ENCODE measurements at places on chromosomes 4 and X. TPM values are rescaled to one million over a fixed set of nuclear protein-coding genes. Genes with fewer than 3 reads are reported as not detected.

DNA sequence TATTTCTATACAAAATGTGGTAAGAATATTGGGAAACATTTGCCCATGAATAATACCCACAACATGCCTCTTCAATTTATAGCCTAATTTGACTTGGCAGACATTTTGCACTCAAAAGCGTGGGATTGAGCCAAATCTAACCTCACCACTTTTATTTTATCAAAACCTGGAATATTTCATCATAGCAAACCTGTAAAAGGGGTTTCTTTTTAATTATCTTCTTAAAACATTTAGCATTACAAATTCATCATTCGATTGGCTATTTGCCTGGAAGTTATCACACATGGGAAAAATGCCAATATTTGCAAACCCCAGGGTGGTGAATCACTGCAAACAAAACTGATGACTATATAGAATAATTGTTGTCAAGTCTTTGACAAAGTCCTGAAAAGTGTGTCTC, 56.2 kb downstream of the VCX3B start:
- no peak for DNase-seq

HTR2C gene
- 1.1 TPM for total RNA-seq

- DNase-seq, result no peak
Observed at GRCh38 chrX:71579990-71580380, 1.7 kb downstream of the GCNA start.

ANK2 gene
- 9.2 TPM for total RNA-seq

SMIM10L2A gene
- total RNA-seq, result 7.8 TPM

TEX11 gene
- not detected for total RNA-seq

- no peak for DNase-seq
Observed at GRCh38 chr4:25861280-25861950, 1.4 kb downstream of the SEL1L3 start.

- no peak for DNase-seq
Observed at GRCh38 chr4:7055111-7055989, 12.2 kb downstream of the TADA2B start.

MAGEA10 gene
- not detected for total RNA-seq

DNA sequence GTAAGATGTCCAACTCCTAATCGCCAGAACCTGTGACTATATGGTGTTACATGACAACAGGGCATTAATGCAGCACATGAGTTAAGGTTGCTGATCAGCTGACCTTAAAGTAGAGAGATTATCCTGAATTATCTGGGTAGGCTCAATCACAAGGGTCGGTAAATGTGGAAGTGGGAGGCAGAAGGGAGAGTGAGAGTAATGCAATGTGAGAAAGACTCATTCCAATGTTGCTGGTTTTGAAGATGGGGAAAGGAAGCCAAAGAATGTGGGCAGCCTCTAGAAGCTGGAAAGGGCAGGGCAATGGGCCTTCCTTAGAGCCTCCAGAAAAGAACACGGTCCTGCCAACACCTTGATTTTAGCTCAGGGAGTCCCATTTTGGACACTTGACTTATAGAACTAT, 67.4 kb downstream of the STX18 start:
- DNase-seq, result no peak

CXCL3 gene
- total RNA-seq, result 2.8 TPM

DNA sequence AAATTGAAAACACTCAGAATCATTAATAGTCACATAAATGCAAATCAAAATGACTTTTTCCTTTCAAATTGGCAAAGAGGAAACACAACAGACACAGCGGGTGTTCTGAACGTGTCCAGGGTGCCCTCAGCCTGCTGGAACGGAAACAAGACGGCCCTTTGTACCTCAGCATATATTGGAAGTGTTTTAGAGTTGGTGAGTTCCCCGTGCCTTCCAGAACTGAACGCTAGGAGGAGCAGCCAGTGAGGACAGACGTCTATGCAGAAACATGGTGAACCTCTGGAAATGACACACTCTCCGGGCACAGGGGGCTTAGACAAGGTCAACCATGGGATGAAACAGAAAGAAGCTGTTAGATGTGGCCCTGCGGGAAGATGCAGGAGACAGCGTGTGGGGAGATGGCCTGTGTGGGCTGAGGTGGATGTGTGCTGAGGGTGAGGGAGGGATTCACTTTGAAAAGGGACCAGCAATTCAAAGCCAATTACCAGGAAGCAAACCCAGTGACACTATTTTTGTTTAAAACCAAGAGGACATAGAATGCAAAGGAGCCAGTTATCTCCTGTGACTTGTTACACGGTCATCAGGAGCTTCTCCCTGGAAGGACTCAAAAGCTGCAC, 40.4 kb downstream of the RNF212 start:
- peak; percentile 50 for DNase-seq

- DNase-seq, result no peak
Observed at GRCh38 chr4:1194010-1194900, 21.9 kb upstream of the SPON2 start.

DNA sequence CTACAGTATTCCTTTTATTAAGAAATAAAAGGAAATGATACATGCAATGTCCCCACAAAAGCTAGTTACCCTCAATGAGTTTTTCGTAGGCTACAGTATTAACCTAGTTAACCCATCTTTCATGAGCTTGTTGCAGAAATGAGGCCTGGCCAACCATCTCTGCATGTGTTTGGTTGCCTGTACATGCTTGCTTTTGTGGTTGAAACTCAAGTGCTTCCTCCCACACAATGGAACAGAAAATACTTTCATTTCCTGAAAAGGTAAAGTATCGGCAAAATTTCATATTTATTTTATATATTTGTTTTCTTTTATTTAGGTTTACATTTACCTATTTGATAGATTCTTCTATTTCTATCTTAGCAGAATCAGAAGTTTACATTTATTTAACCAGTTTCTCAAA, 214.6 kb upstream of the FAM241A start:
- DNase-seq, result no peak
